ENCODE measurements at places on chromosomes 7 and 10. TPM values are rescaled to one million over a fixed set of nuclear protein-coding genes. Genes with fewer than 3 reads are reported as not detected.

ERVW-1 gene
- not detected for total RNA-seq

GHRHR gene
- total RNA-seq: not detected

OPN4 gene
- not detected for total RNA-seq

SLIT1 gene
- not detected for total RNA-seq

MNX1 gene
- 21.9 TPM for total RNA-seq

DNMBP gene
- total RNA-seq: 14.4 TPM
